ENCODE measurements at places on chromosomes 1 and 21.

- DNase-seq = no peak
Observed at GRCh38 chr1:168772428-168773060, 43.5 kb upstream of the DPT start.

- DNase-seq = no peak
Observed at GRCh38 chr21:41925767-41926116, 28.1 kb downstream of the C2CD2 start.

DNA sequence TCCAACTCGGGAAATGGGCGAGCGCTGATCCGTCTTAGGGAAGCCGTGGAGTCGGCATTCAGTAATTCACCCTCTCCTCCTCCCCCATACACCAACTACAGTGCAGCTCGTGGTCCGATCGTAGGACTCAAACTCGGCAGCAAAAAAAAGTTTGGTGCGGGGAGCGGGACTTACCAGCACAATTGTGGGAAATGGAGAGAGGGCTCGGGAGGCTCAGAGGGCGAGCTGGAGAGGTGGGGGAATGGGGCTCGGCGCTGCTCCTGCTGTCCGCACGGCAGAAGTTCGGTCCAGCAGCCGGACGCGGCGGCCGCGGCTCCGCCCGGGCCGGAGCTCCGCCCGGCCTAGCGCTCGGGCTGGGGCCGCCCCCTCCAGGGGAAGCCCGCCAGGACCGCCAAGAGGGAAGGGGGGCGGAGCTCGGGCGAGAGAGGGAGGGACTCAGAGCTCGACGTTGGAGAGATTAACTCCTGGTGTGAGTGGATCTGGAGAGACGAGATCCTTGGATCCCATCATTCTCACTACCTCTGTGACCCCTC, 676 bp upstream of the PIAS3 start:
- peak; percentile 82 for DNase-seq

- DNase-seq = no peak
Observed at GRCh38 chr1:155321639-155322503, 1.2 kb downstream of the RUSC1 start.

DNA sequence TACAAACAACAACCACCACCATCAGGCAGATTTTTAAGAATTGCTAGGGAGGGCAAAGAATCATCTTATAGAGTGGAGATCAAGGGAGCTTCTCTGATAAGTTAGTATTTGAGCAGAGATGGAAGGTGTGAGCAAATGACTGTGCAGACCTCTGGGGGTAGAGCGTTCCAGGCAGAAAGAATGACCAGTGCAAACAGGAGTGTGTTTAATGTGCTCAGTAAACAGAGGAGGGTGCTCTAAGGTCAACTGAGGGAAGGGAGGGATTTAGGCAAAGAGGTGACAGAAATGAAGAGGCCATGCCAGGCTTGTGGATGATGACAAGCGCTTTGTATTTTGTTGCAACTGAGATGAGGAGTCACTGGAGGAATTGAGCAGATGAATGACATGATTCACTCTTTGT, 172.5 kb upstream of the GJB5 start:
- DNase-seq = no peak

- DNase-seq = no peak
Observed at GRCh38 chr1:157335056-157335455, 196.9 kb upstream of the ETV3 start.

GRCh38 chr1:203486618-203487370, 7.2 kb upstream of the OPTC start:
- DNase-seq = no peak

DNA sequence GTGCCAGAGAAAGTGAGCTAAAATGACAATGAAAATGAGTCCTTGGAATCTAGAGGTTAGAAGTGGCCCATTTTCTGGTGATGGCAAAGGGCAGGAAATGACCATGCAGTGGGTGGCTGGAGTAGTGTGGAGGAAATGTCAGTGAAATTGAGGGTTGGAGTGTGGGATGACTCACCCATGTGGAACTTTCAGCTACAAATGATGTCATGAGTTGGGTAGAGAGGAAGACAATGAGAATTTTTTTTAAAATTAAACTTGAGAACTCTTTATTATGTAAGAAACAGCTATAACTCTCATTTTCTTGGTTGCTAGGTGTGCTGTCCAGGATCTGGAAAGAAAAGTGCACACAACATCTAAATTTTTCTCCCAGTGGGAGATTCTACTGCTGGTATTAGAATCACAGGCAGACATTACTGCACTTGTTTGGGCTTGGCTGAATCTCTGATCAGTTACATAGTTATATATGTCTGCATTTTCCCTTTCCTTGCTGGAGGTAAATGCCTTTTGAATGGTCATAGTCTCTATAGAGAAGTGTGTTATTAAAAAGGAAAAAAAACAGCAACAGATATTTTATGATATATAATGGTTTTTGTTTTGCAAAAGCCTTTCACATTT, 56.8 kb upstream of the GNG12 start:
- no peak for DNase-seq

DNA sequence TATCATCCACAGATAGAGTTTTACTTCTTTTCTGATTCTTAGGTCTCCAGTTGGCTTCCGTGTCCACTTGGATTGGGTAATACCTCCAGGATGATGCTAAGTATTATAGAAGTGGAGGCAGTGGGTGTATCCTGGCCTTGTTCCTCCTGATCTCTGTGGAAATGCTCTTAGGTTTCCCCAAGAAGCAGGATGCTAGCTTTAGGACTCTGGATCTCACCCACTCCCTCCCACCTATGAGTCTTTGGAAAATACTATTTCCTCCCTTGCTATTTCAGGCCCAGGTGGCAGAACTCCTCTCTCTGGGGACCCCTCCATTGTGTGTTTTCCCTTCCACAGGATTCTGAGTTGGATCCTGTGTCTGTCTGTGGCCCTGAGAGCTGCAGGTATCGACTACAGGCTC, 86.7 kb downstream of the SIM2 start:
- DNase-seq = no peak

DNA sequence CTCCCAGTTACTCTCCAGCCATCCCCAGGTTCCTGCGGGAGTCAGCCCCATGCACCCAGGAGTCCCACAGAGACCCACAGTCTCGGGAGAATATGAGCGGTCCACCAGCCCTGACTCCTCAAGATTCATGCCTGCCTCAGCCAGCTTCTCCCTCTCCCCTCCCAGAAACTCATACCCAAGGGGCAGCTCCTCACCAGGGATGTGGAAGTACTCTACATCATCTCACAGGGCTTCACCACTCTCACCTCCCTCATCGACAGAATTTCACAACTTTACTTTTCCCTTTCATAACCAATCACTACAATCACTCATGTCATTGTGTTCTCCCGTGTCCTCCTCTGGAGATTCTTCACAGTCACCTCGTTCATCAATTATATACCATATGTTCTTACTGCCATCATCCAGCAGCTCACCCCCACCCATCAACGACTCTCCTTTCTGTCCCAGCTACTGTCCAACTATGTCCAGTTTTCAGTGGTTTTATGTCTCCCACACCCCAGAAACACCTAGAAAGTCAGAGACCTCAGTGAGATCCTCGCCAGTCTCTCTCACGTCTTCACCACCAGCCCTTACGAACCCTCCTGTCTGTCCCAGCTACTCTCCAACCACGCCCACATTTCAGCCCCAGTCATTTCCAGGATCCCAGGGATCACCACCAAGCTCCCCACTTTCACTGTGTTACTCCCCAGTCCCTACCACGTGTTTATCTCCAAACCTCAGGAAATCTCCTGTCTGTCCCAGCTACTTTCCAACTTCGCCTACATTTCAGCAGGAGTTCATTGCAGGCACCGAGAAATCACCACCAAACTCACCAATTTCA, 1530.1 kb upstream of the TPTE start:
- no peak for DNase-seq

GRCh38 chr1:23100074-23100748, 68.4 kb downstream of the LUZP1 start:
- DNase-seq = peak; percentile 34

- no peak for DNase-seq
Observed at GRCh38 chr1:230359992-230360668, 66.0 kb downstream of the PGBD5 start.

GRCh38 chr1:215543191-215543606, 23.9 kb upstream of the KCTD3 start:
- no peak for DNase-seq

- no peak for DNase-seq
Observed at GRCh38 chr1:33348194-33348593, 27.3 kb upstream of the A3GALT2 start.

DNA sequence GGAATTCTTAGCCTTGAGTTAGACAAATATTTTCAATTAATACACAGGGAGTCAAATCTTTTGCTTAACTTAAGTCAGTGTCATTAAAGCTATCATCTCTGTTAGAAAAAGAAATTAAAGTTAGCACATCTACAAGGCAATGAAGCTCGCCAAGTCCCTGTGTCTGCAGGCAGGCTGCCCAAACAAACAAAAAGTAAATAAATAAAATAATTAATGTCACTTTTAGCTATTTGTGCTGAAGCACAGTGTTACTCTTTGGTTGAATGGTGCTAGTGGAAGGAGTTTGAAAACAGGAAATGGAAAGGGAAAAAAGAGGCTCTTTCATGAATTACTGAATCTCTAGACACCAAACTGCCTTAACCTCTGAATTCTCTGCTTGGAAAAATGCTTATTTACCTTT, 37.1 kb upstream of the COL11A1 start:
- DNase-seq = no peak

DNA sequence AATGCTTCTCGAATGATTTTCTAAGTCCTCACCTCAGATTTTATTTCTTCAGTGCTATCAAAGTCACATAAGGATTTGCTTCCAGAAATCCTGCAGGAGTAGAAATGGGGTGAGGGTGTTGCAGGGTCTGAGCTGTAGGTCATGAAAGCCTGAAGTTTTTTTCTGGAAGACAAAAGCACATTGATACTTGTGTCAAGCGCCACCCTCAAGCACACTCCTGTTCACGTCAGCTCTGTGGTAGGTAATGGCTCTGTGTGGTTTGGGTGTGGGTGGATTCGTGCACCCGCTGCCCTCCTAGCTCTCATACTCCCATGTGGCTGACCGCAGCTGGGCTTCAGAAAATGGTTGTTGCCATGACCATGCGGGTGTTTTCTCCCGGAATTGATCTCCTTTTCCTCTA, 39.9 kb downstream of the AKNAD1 start:
- DNase-seq = no peak

DNA sequence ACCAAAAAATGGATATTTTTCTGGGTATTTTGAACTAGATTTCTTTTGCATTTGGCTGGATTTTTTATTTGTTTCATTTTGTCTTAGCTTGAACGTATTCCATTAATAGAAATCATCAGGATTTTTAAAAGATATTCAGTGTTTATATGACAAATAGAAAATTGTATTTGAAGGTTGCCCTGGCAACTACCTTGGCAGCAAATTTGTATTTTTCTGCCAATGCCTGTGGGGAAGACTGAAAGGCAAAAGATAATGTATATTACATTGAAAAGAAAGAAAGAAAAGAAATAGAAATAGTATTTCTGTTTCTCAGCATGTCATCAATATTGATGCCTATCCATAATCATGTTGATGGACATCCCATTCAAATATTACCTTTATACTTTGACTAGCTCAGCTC, 16.8 kb downstream of the VCAM1 start:
- DNase-seq = no peak

DNA sequence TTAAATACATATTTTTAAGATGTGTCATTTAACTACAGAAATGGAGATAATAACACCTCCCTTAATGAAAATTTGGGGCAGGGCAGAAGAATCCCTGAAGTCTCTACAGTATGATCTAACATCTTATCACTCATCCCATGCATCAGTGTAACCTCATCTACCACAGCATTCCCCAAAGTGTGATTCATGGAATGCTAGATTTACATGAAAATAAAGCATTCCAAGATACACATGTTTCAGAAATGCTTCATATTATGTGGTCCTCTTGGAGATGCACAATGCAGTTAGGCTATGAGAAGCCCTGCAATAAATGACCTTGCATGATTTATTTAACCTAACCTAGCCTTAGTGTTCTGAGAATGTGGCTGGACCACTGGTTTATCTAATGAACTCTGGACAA, 166.9 kb upstream of the SYT6 start:
- DNase-seq = no peak
